ENCODE measurements at places on chromosomes 5 and 9. TPM values are rescaled to one million over a fixed set of nuclear protein-coding genes. Genes with fewer than 3 reads are reported as not detected.

- peaks cover 8% of the 10 kb centered on the region for H3K27me3 ChIP-seq
- no peak overlapping the region for H3K4me3 ChIP-seq
- H3K27ac ChIP-seq, result no peak overlapping the region
Observed at GRCh38 chr5:113354055-113354454, 80.7 kb downstream of the TSSK1B start.

DNA sequence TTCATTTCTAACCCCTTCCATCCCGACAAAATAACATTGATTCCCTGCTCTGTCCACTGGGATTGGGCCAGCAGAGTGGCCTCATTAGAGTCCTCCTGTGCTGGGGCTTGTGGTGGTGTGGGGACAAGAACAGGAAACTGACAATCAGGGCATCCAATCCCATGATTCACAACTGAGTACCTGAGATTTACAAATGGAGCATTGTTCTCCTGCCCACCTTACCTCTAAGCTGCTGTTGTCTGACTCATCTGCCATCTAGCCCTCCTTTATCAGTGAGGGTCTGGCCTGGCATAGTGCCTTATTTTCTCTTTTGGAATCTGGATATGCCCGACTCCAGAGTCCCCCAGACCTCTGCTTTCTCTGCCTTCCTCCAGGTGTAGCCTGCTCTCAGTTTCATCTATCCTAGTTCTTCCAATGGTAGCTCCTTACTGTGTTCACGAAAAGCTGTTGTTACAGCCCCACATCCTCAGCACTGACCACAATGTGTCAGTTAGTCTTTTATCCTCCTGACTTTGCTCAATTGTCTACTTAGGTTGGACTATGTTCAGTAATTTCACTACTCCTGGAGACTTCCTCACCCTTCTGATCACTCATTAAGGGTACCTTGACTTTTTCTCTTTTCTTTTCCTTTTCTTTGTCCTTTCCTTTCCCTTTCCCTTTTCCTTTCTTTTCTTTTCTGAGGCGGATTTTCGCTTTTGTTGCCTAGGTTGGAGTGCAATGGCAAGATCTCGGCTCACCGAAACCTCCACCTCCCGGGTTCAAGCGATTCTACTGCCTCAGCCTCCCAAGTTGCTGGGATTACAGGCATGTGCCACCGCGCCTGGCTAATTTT lies 13.4 kb downstream of the WNT8A start:
- no peak for DNase-seq
- peaks cover 28% of the 10 kb centered on the region for H3K27me3 ChIP-seq
- H3K4me1 ChIP-seq, result peaks cover 30% of the 10 kb centered on the region
- H3K36me3 ChIP-seq, result no peaks in the 10 kb centered on the region
- no peak overlapping the region for H3K4me3 ChIP-seq

DNA sequence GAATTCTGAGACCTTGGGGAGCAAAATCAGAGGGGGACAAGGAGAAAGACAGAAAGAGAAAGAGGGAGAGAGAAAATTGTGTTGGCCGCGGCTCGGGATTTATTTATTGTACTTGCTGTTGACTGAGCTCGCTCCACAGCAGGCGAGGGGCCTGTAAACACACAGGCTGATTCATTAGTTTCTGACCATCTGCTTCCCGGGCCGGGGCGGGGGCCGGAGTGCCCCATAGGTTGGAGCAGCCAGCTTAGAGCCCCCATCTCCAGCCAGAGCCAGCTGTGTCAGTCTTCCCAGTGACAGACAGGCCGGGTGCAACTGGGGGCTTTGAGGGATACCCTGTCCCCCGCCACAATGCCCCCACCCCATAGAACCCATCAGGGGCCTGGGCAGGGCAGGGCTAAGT lies 30.9 kb downstream of the NTNG2 start:
- no peaks in the 10 kb centered on the region for H3K4me1 ChIP-seq
- H3K4me3 ChIP-seq, result no peak overlapping the region
- no peak for DNase-seq
- H3K27ac ChIP-seq, result no peak overlapping the region

DNA sequence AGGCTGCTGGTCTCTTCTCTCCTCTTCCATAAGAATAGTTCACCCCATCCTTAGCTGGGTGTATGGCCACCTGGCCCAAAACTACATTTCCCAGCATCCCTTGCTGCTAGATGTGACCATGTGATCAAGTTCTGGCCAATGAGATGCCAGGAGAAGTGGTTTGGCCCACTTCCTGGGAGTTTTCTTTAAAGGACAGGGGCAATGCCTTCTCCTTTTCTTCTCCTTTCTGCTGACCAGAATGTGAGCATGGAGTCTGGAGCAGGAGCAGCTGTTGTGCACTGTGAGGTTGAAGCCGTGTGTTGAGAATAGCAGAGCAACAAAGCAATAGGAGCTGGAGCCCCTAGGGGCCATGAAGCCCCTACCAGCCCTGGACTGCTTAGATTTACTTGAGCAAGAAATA lies 36.8 kb downstream of the C9orf50 start:
- H3K4me1 ChIP-seq, result peaks cover 76% of the 10 kb centered on the region
- H3K4me3 ChIP-seq, result no peak overlapping the region
- H3K27me3 ChIP-seq, result peaks cover 11% of the 10 kb centered on the region
- peak; percentile 79 for DNase-seq
- H3K36me3 ChIP-seq, result no peaks in the 10 kb centered on the region

DNA sequence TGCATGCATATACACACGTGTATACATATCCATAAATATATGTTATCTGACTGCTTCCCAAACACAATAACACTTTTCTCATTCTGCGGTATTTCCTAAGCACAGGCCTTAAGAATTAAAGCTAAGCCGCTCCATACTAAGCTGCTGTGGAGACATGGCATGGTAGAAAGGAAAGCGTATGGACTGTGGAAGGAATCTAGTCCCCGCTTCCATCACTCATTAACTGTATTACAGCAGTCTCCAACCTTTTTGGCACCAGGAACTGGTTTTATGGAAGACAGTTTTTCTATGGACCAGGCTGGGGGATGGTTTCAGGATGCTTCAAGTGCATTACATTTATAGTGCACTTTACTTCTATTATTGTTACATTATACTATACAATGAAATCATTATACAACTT lies 11.3 kb downstream of the CDKL3 start:
- no peaks in the 10 kb centered on the region for H3K4me1 ChIP-seq
- no peak overlapping the region for H3K4me3 ChIP-seq
- H3K27ac ChIP-seq, result no peak overlapping the region
- no peaks in the 10 kb centered on the region for H3K36me3 ChIP-seq
- no peaks in the 10 kb centered on the region for H3K27me3 ChIP-seq

DNA sequence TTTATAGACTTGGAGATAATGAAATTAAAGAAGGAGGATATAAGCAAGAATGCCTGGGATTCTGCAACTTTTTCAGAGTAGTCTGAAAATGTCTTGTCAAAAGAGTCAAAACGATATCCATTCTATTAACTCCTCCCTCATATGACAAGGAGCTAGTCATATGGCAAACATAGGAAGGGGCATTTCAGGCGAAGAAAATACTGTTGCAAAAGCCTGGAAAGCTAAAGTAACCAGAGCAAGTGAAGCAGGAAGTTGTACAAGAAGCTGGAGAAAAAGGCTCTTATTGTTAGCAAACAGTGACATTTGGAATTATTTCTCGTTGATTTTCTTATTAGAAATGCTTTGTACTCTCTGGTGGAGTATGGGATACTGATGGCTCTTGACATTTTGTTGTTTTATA lies 94.0 kb upstream of the PTPRD start:
- DNase-seq, result no peak
- H3K4me1 ChIP-seq, result no peaks in the 10 kb centered on the region
- H3K27ac ChIP-seq, result no peak overlapping the region
- H3K36me3 ChIP-seq, result no peaks in the 10 kb centered on the region
- no peak overlapping the region for H3K4me3 ChIP-seq

- no peaks in the 10 kb centered on the region for H3K36me3 ChIP-seq
- H3K27me3 ChIP-seq, result no peaks in the 10 kb centered on the region
Observed at GRCh38 chr9:134483361-134484184, 157.3 kb downstream of the RXRA start.

GRCh38 chr5:74196233-74196632 lies 444.3 kb downstream of the ENC1 start:
- no peaks in the 10 kb centered on the region for H3K36me3 ChIP-seq
- H3K4me3 ChIP-seq, result no peak overlapping the region
- H3K4me1 ChIP-seq, result peaks cover 8% of the 10 kb centered on the region
- H3K27me3 ChIP-seq, result peaks cover 14% of the 10 kb centered on the region
- no peak overlapping the region for H3K27ac ChIP-seq

- no peak for DNase-seq
- peaks cover 3% of the 10 kb centered on the region for H3K27me3 ChIP-seq
- H3K36me3 ChIP-seq, result no peaks in the 10 kb centered on the region
- H3K27ac ChIP-seq, result no peak overlapping the region
- H3K4me3 ChIP-seq, result no peak overlapping the region
Observed at GRCh38 chr9:3920604-3921582, 379.0 kb downstream of the GLIS3 start.

- H3K4me3 ChIP-seq, result no peak overlapping the region
- no peaks in the 10 kb centered on the region for H3K4me1 ChIP-seq
- H3K27ac ChIP-seq, result no peak overlapping the region
Observed at GRCh38 chr5:2569774-2570542, 181.5 kb downstream of the IRX2 start.

GRCh38 chr9:115999498-115999897 lies 154.1 kb upstream of the PAPPA start:
- H3K27me3 ChIP-seq, result no peaks in the 10 kb centered on the region
- H3K36me3 ChIP-seq, result no peaks in the 10 kb centered on the region
- no peak for DNase-seq

DNA sequence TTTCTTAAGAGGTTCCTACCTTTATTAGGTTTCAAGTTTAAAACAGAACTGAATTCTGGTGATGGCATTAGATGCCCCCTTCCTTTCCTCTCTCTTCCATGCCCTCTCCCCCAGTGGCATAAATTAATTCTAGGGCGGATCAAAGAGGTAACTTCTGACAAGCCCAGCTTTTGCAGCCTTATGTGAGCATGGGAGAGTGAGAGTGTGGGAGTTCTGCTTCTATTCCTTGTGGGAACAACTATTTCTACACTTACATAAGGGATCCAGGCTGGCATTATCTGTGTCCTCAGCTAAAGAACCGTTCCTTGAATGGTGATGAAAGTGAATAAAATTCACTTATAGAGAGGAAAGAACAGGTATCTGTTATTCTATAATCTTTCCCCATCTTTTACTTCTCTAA lies 437.6 kb downstream of the KIF4B start:
- no peak for DNase-seq
- H3K27ac ChIP-seq, result no peak overlapping the region
- H3K27me3 ChIP-seq, result no peaks in the 10 kb centered on the region
- H3K4me1 ChIP-seq, result no peaks in the 10 kb centered on the region
- no peaks in the 10 kb centered on the region for H3K36me3 ChIP-seq

- no peak for DNase-seq
- no peak overlapping the region for H3K4me3 ChIP-seq
- H3K36me3 ChIP-seq, result no peaks in the 10 kb centered on the region
- no peak overlapping the region for H3K27ac ChIP-seq
- H3K4me1 ChIP-seq, result peaks cover 4% of the 10 kb centered on the region
Observed at GRCh38 chr5:1152771-1153282, 41.0 kb upstream of the SLC12A7 start.

- no peak overlapping the region for H3K4me3 ChIP-seq
- no peaks in the 10 kb centered on the region for H3K4me1 ChIP-seq
- H3K27ac ChIP-seq, result no peak overlapping the region
- H3K36me3 ChIP-seq, result no peaks in the 10 kb centered on the region
- DNase-seq, result no peak
- no peaks in the 10 kb centered on the region for H3K27me3 ChIP-seq
Observed at GRCh38 chr5:10019236-10019635, 230.5 kb downstream of the ATPSCKMT start.

GRCh38 chr5:164487939-164488338 lies 982.5 kb downstream of the MAT2B start:
- no peaks in the 10 kb centered on the region for H3K27me3 ChIP-seq
- H3K4me3 ChIP-seq, result no peak overlapping the region
- DNase-seq, result no peak

PKD2L2 gene
- 0.30 TPM for total RNA-seq

TMOD1 gene
- total RNA-seq, result 1.5 TPM

LIX1 gene
- total RNA-seq, result not detected

PCDHB11 gene
- not detected for total RNA-seq

PRRX2 gene
- not detected for total RNA-seq

GLRA1 gene
- not detected for total RNA-seq

IFNA10 gene
- not detected for total RNA-seq

GABRA1 gene
- total RNA-seq, result not detected

SPINK13 gene
- not detected for total RNA-seq

LCP2 gene
- 313 TPM for total RNA-seq

Data from activated CD4-positive, alpha-beta memory T cell treated with anti-CD3 and anti-CD28 coated beads, Interleukin-2, amount 10 ng/mL, durations not matched to agents 7 days and 5 days (primary cell).